Testis (tissue), 5 donors: ENCODE measurements at places on chromosomes 3 and 15. TPM values are rescaled to one million over a fixed set of nuclear protein-coding genes. Genes with fewer than 3 reads are reported as not detected.

Gene LINGO1
- polyA plus RNA-seq = 16.7 TPM

Gene CCDC71
- polyA plus RNA-seq = 27.6 TPM

Gene ZNF774
- 5.6 TPM for polyA plus RNA-seq

Gene CSNK1G1
- 77.5 TPM for polyA plus RNA-seq

Gene TMEM62
- 8.3 TPM for polyA plus RNA-seq
